Caco-2 (cell line): ENCODE measurements at places on chromosomes 6 and 20.

GRCh38 chr20:23548408-23548807, 19.9 kb downstream of the CST9L start:
- DNase-seq = no peak

GRCh38 chr6:3483675-3484074, 26.8 kb upstream of the SLC22A23 start:
- DNase-seq = no peak

- no peak for DNase-seq
Observed at GRCh38 chr6:1738558-1739081, 128.9 kb downstream of the FOXC1 start.

GRCh38 chr20:50654904-50655303, 36.4 kb downstream of the RIPOR3 start:
- no peak for DNase-seq

- DNase-seq = peak; percentile 73
Observed at GRCh38 chr6:159104163-159104925, 59.6 kb upstream of the TAGAP start.

GRCh38 chr20:51138576-51138975, 115.7 kb upstream of the KCNG1 start:
- DNase-seq = peak; percentile 32

- no peak for DNase-seq
Observed at GRCh38 chr6:83371423-83371822, 59.4 kb downstream of the ME1 start.

DNA sequence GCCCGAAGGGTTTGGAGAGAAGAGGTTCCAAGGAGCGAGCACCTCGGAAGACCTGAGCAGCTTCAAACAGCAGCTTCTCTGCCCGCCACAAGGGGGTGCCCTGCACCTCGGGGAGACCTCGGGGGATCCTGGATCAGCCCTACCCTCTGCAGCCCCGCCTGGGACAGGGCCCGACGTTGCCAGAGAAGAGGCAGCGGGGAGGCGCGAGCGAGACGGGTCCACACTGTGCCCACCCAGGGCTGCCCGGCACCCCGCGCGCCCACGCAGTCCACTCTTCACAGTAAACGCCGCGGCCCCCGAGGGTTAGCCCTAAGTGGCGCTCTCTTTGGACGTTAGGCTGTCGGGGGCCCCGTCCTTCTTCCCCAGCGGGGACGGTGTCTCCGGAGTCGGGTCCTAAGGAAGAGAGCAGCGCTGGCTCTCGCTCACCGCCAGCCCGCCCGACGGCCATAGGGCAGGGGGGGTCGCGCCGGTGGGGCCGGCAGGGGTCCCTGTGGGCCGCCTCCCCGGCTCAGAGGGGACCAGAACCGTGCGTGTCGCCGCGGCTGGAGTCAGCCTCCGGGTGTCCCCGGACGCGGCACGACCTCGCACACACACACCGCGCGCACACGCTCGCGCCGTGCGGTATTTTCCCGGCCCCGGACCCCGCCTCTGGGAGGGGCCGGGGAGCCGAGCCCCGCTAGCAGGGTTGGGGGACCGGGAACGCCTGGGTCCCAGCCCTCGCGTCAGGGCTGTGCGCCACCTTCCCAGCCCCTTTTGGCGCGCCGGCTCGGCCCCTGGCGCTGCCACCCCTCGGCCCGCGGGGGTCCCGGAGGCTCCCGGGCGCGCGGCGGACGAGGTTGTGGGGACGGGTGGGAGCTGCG, 929 bp downstream of the CDH22 start:
- DNase-seq = peak; percentile 85

GRCh38 chr6:33945931-33946330, 142.1 kb upstream of the MLN start:
- DNase-seq = no peak

GRCh38 chr20:18571578-18571977, 4.3 kb downstream of the SMIM26 start:
- no peak for DNase-seq

GRCh38 chr6:29750709-29751108, 27.5 kb downstream of the HLA-F start:
- no peak for DNase-seq

DNA sequence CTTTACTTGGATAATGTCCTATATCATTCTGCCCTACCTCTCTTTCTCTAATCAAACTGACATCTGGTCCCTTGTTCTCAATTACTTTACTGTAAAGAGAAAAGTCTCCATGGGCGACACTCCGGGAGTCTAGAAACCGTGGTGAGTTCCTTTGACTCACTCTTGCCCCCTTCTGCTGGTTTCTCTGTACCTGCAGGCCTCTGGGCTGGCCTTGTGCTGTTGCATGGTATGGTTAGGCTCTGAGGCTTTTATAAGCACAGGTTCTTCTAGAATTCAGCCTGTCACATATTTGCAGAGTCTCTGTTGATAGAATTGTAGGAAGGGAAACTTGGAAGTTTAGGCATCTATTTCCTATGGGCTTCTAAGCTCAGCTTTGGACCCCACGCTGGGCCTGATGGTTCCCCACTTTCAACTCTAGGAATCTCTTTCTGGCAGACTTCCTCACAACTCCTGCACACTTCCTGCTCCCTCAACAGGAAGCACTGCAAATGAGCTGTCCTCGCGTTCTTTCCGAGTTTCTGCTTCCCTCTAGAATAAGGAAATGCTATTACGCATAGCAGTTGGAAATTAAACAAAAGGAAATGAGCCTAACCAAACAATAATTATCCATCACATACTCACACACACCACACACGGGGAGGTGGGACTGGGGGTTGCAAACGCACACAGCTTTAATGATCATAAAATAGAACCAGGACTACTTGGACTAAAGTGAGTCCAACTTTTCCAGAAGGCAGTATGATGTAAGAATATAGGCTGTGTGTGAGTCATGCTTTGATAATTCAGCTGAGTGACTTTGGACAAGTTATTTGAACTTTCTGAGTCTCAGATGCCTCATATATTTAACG, 683.3 kb downstream of the QKI start:
- no peak for DNase-seq

DNA sequence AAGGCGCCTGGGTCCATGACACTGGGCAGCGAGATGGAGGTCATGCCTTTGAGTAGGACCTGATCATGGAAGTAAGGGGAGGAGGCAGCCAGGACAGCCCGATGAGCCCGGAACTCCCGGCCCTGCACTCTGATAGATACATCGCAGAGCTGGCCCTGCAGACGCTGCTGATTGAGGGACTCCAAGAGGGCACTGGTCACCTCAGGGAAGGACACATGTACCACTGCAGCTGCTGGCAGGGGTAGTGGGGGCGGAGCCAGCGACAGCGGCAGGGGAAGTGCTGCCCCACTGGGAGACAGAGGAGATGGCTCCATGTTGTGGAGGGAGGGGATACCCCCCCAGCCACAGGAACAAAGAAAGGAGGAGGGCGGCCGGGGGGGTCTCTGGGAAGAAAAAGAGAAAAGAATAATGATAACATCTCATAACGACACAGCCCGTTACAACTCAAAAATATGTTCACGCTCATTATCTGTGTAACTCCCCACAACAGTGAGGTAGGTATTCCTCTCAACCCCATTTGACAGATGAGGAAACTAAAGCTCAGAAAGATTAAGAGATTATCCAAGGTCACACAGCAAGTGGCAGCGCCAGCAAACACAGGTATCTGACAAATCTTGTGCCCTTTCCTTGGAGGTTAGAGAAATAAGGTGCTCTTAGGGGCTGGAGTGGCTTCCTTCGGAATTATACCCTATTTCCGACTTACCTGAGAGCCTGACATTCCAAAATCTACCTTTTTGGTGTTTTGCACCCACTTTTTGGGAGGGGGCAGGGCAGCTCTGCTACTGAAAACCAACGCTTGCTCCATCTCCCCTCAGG, 733 bp downstream of the ZBTB22 start:
- no peak for DNase-seq

- DNase-seq = no peak
Observed at GRCh38 chr6:69416776-69417175, 380.0 kb downstream of the LMBRD1 start.

- DNase-seq = no peak
Observed at GRCh38 chr6:162497389-162497788, 230.2 kb downstream of the PRKN start.
